GM23248 (cell line): ENCODE measurements at places on chromosomes 4 and X. TPM values are rescaled to one million over a fixed set of nuclear protein-coding genes. Genes with fewer than 3 reads are reported as not detected.

Gene NAP1L2
- total RNA-seq: not detected in 2 replicates

- H3K27me3 ChIP-seq: no peaks in the 10 kb centered on the region; the same call in 1 of the 2 replicates
- no peaks in the 10 kb centered on the region for H3K4me1 ChIP-seq
- H3K36me3 ChIP-seq: no peaks in the 10 kb centered on the region
- DNase-seq: no peak
- H3K27ac ChIP-seq: no peak overlapping the region
- no peak overlapping the region for H3K4me3 ChIP-seq
Observed at GRCh38 chr4:187019896-187020295, 296.2 kb upstream of the FAT1 start.

Gene KLHL8
- total RNA-seq: 6.7 and 7.9 TPM in 2 replicates

DNA sequence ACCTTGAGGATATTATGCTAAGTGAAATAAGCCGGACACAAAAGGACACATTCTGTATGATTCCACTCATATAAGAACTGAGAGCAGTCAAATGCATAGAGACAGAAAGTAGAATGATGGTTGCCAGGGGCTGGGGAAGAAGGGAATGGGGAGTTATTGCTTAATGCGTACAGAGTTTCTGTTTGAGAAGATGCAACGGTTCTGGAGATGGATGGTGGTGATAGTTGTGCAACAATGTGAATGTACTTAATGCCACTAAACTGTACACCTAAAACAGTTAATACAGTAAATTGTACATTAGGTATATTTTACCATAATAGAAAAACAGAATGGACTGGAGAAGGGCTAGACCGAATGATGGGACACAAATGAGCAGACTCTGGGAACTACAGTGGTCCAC lies 15.8 kb downstream of the MAOB start:
- H3K36me3 ChIP-seq: no peaks in the 10 kb centered on the region
- H3K27ac ChIP-seq: no peak overlapping the region
- no peak overlapping the region for H3K4me3 ChIP-seq
- no peaks in the 10 kb centered on the region for H3K27me3 ChIP-seq

DNA sequence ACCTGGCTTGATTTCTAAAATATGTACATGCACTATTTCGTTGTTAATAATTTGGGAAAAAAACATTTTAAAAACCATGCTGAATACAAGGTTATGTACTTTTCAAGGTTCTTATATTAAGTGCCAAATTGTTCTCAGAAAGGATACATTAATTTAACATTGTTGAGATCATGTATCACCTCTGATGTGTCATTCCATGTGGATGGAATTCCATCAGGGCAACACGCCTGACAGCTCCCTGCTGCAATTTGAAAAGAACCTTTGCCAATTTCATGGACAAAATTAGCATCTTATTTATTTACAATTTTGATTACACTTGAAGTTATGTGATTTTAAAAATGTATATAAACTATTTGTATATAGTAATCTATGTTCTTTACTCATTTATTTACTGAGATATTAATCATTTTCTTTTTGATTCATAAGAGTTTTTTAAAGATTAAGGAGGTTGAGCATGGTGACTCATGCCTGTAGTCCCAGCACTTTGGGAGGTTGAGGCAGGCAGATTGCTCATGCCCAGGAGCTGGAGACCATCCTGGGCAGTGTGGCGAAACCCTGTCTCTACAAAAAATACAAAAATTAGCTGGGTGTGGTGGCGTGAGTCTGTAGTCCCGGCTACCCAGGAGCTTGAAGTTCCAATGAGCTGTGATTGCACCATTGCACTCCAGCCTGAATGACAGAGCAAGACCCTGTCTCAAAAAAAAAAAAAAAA lies 142.8 kb downstream of the ENPP6 start:
- no peak overlapping the region for H3K4me3 ChIP-seq
- DNase-seq: no peak
- H3K36me3 ChIP-seq: no peaks in the 10 kb centered on the region
- no peaks in the 10 kb centered on the region for H3K4me1 ChIP-seq
- H3K27ac ChIP-seq: no peak overlapping the region

Gene CENPVL3
- not detected in 2 replicates for total RNA-seq

Gene MTMR8
- total RNA-seq: not detected in 2 replicates

DNA sequence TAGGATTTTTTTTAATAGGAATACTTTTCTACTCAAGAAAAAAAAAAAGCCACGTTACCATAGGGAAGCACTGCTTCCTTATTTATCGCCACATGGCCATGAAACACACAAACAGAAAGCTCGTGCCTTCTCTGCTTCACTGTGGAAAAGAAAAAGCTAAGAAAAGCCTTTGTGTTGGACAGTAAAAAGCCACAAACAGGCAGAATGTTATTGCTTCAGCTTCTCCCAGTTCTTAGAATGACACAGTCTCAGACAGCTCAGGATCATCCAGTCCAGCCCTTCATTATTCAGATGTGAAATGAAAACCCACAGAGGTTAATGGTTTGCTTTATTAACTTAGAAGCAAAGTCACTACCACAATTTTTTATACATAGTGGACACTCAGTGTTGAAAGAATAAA lies 181.6 kb upstream of the NOCT start:
- H3K4me3 ChIP-seq: no peak overlapping the region
- H3K4me1 ChIP-seq: no peaks in the 10 kb centered on the region
- H3K27me3 ChIP-seq: peaks cover 7% of the 10 kb centered on the region; the same call in 1 of the 2 replicates
- no peak for DNase-seq
- H3K27ac ChIP-seq: no peak overlapping the region
